ENCODE measurements at places on chromosomes 12 and 14.

DNA sequence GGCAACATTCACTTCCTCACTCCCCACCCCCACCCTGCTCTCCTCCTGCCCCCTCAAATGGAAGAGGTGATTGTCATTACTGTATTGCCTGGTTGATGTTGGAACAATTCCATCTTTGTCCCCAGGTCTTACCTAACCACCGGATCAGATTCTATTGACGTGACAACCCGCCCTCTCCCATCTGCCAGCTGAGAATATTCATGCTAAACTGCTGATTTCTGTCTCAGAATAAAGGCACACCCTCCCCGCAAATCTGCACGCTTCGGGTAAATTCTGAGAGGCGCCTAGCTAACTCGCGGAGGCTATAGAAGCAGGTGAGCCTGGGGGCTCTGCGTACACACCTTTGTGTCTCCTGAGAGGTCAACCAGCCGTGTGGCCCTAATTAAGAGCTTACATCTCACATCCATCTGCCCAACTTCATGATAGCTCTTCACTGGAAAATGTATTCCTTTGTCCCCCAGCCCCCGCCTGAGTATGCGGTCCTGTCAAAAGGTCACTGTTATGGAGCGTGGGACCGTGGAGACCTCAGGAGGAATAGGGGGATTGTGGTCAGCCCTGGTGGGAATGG is 1054.3 kb downstream of the VRK1 start:
- no peak for DNase-seq

GRCh38 chr12:122354958-122355641 is 67.4 kb downstream of the CLIP1 start:
- DNase-seq: no peak

DNA sequence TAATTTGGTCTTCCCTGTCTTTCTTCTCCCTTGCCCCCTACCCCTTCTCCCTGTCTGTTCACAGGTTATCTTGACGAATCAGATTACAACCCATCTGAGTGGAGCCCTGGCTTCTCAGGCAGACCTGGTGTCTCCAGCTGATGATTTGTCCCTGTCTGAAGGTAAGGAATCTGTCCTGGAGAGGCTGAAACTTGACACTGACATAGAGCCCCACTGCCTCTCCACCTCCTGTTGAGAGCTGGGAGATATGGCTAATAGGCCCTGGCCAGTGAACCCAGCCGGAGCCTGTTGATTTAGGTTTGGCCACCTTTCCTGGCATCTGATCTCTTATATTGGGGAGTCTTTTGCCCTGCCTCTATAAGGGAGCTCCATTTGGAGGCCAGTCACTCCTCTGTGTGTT is 472.2 kb downstream of the RAD51B start:
- DNase-seq: no peak

DNA sequence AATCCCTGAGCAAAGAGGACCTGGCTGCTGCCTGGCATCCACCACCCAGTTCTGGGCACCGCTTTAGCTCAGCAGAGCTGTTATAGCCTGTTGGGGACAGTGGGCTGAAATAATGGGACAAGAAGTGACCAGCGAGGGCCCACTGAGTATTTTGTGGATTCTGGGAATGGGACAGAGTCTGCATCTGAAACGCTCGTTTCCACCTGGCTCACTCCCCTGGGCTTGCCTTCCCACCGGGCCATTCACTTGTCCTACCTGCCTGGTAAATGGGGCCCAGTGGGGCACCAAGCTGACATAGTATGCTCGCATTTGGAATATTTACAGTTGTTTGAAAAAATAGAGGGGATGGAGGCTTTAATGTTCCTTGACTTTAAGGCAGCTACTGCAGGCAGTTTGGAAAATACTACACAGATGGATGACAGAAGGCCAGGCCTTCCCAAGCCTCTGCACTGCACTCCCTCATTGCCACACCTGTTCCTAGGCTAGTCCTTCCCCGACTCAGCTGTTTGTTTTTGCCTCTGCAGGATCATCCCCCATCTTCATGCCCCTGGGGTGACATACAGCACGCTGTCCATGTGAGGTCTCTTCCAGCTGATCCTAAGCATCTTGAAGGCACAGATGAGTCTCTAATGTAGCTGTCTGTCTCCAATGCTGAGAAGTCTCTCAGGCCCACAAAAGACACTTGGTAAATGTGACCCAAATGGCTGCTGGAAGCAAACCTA is 61.3 kb upstream of the DICER1 start:
- no peak for DNase-seq

DNA sequence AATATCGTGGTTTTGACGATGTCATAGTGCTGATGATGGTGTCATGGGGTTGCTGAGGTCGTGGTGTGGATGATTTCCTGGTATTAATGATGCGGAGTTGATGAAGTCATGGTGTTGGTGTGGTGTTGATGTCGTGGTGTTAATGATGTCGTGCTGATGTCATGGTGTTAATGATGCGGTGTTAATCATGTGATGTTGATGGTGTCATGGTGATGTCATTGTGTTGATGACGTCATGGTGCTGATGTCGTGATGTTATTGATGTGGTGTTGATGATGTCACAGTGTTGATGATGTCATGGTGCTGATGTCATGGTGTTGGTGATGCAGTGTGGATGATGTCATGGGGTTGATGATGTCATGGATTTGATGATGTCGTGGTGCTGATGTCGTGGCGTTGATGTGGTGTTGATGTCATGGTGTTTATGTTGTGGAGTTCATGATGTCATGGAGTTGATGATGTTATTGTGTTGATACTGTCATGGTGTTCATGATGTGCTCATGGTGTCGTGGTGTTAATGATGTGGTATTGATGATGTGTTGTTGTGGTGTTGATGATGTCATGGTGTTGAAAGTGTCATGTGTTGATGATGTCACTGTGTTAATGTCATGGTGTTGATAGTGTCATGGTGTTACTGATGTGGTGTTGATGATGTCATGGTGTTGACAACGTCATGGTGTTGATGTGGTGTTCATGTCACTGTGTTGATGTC is 48.5 kb upstream of the RIMBP2 start:
- DNase-seq: no peak

DNA sequence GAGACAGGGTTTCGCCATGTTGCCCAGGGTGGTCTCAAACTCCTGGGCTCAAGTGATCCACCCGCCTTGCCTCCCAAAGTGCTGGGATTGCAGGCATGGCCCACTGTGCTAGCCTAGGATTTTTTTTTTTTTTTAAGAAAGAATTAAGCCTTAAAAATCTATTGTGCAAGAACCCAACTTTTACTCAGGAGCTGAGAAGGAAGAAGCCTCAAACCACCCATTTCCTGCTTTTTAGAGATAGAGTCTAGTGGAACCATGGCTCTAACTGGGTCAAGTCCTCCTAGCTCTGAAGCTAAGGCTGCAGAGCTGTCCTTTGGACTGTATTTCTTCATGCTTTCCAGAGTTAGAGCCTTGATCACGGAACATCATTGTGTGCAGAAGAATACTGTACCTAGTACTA is 1.3 kb upstream of the TSFM start:
- DNase-seq: no peak

DNA sequence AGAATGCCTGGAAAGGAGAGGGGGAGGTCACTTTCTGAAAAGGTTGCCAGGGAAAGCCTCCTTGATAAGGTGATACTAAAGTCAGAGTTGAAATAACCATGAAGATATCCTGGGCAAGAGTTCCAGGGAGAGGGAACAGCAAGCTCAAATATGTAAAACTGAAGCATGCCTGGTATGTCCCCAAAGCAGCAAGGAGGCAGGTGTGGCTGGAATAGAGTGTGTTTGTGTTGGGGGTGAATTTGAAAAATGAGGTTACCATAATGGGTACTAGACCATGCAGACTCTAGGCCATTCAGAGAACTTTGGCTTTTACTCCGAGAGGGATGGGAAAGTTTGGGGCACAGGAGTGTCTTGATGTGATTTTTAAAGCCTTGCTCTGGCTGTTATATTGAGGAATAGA is 66.7 kb upstream of the PTCSC3 start:
- DNase-seq: no peak

DNA sequence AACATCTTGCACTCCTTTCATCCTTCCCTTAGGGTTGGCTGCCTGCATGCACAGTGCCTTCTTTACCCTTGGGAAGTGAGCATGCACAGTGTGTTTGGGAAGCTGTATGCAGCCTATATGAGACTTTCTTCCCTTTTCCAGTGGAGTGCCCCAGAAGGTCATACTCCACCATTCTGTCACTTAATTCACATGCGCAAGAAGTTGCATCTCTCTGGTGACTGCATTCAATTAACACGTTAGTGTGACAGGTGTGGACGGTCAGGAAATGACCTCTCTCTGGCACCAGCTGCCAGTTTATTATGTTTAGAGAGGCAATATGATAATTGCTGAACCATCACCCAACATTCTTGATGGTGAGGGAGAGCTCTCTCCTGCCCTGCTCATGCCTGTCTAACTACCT is 770.0 kb downstream of the FLRT2 start:
- DNase-seq: no peak

DNA sequence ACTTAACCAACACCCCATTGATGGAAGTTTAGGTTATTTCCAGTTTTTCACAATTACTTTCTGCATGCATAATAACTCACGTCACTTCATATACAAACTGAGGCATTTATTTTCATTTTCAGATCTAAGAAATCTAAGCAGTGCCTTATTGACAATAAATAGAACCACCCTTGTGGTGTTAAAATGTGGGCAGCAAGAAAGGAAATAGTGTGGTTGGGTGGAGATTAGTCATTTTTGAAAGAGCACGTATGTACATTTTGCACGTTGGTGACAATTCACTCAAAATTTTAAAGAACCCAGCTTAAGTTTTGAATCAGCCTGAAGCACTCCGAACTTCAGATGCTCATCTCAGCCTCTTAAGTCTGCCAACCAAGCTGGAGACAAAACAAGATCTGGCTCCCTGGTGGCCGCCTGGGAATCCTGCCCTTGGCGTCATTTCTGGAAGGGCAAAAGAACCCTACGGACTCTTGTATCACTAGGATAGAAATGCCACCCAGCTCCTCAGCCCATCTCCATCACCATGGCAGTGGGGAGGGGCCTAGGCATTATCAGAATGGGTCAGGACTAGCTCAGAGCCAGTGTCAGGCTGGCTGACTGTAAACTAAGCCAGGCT is 89.5 kb upstream of the BCL2L14 start:
- no peak for DNase-seq

GRCh38 chr12:13472690-13473089 is 276.2 kb downstream of the EMP1 start:
- no peak for DNase-seq

- DNase-seq: no peak
These were observed 107.0 kb downstream of the MGST1 start for GRCh38 chr12:16454481-16454880.

DNA sequence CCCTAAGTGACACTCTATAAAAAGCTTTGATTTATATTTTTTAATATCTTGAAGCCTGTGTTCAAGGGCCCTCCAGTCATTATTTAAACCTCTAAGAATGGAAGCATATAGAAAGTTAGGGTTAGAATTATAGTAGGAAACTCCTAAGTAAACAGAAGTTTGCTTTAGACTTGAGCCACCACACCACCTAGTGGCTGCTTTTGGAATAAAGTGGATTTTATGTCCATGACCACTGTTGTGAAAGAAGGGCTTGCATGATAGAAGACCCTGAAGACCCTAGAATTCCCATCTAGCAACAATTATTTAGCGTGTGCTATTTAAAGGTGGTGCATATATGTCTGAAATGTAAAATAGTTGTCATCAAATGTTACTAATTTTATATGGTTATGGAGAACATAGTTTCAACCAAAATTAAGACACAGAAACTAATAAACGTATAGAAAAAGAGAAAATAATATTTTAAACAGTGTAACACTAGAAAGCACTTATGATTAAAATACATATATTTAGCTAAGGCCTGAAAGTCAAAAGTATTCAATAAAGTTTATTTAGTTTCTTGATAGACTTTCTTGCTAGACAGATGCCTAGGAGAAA is 21.3 kb downstream of the LRRIQ1 start:
- no peak for DNase-seq

- DNase-seq: no peak
These were observed 5.5 kb upstream of the KRT84 start for GRCh38 chr12:52390739-52391617.

DNA sequence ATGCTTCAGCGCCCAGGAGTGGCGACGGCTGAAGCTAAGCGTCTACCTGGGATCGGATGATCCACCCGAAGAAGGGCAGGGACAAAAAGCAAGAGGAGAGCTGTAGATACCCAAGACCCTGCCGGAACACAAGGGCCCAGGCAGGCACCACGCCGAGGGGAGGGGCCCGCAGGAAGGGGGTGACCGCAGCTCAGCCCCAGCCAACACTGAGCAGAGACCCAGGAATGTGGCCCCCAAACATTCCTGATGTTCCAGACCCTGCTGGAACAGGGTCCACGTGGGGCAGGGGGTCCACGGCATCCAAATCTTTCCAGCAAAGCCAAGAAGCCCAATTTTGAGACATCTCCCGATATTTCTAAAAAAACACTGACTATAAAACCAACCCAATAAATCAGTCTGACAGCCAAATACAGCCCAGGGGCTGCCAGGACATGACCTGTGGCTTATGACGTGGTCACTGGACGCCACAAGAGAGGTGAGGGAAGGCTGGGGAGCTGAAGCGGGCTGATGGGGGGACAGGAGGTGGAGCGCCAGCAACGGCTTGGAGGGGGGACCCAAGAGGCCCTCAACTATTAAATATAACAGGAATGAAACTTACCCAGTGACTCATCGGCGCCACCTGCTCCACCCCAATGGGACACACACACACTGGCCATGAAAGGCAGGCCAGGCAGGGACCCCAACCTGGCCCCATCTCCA is 58.9 kb downstream of the NCOR2 start:
- no peak for DNase-seq

DNA sequence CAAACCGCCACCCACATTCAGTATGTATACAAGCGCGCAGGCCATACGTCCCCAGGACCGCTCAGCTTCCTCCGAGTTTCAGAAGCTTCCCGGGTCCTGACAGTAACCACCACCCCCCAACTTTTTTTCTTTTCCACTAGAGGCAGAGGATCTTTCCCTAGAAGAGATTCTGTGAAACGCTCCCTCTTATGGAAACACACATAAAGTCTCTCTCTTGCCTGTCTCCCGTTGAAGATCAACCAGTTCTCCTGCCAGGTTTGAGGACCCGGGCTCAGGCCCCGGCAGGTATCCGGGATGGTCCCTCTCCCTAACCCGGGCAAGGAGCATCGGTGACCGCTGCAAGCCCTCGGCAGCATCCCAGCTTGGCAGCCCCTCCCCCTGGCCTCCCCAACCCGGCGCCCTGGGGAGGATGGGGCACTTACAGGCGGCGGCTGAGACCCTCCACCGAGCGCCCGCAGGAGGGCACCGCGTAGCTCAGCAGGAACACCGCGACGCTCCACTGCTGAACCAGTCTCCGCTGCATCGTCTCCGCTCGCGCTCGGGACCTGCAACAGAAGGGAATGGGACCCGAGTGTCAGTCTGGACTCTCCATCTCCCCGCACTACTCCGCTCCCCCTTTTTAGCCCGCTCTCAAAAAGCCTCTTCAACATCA is 3.4 kb downstream of the PTHLH start:
- no peak for DNase-seq

- DNase-seq: no peak
These were observed 51.1 kb upstream of the TCL1A start for GRCh38 chr14:95765051-95765450.

GRCh38 chr12:27048822-27049752 is 26.7 kb downstream of the MED21 start:
- no peak for DNase-seq

GRCh38 chr14:71410578-71411284 is 503.5 kb downstream of the PCNX1 start:
- no peak for DNase-seq

- DNase-seq: peak; percentile 96
These were observed 275.9 kb downstream of the FBXL14 start for GRCh38 chr12:1318327-1319031.

GRCh38 chr14:101064718-101065117 is 161.2 kb upstream of the RTL1 start:
- no peak for DNase-seq

Data from NCI-H2081 treated with DMSO at 0.1 percent for 48 hours (cell line).